ENCODE measurements at places on chromosomes 5 and 9.

DNA sequence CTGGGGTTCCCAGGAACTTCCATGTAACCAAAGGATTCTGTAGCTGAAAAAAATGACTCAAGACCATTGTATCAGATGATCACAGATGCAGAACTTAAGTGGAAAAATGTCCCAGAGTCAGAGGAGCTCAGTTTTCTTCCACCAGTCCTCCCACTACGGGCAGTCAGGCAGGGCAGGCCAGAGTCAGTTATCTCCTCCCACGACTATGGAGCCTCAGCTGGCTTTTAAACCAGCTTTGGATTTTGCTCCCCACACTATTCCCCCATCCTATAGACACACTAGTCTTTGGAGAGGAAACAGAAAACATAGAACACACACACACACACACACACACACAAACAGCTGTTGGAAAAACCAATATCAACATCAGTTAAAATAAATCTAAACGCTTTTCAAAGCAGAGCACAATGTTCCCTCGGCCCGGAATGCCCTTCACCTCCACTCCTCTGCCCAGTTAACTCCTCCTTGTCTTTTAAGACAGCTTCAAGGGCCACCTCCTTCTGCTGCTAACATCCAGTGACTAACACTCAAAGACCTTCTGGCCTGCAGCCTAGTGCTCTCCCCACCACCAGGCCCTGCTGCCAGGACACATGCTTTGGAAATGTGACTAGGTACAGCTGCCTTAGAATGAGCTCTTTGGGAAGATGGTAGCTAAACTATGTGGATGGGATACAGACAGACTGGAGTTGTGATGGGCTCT, 56.8 kb downstream of the NIPAL4 start:
- DNase-seq: no peak

DNA sequence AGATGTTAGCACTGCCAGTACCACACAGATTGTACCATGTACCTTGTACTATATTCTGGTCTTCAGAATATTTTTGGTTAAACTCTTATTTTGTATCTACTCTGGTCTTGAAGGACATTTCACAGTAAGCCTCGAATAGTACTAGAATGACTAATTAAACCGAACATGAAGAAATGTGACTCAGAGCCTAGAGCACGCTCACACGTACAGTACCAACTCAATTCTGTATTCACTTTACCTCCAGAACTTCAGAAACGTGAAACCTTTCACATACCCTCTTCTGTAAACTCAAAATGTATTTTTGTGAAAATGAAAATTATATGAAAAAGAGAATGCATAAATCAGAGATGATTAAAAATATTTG, 112.8 kb downstream of the MVB12B start:
- no peak for DNase-seq

GRCh38 chr9:38418366-38418765, 5.9 kb downstream of the IGFBPL1 start:
- DNase-seq: no peak

GRCh38 chr9:76562511-76562911, 103.5 kb downstream of the GCNT1 start:
- peak; percentile 43 for DNase-seq

GRCh38 chr5:36878392-36879082, 2.0 kb downstream of the NIPBL start:
- no peak for DNase-seq

- DNase-seq: no peak
These were observed 193.6 kb upstream of the ANKRD55 start for GRCh38 chr5:56426693-56427092.

DNA sequence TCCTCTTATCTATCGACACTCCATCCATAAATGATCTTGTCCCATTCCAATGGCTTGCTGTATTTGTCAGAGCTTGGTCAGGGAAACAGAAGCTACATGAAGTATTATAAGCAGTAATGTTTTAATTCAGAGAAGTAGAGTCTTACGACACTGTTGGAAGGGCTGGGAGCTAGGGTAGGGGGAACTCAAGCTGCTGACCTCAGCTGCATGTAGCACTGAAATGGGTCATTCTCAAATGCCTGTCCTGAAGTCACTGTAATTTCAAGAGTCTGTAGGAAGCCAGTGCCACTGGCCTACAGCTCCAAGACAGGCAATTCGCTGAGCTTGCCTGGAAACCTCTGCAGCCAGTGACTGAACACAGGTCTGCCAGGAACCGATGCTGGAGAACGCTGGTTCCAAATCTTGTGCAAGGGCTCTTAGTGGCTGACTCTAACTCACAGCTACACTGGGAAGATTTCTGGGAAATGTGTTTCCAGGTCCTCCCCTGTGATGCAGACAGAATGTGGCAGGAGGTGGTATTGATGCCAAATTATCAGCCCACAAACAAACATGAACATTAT, 532.4 kb downstream of the CCDC171 start:
- peak; percentile 3 for DNase-seq

GRCh38 chr9:92181296-92181695, 66.1 kb upstream of the SPTLC1 start:
- DNase-seq: peak; percentile 42

GRCh38 chr9:88829276-88829675, 162.0 kb upstream of the S1PR3 start:
- no peak for DNase-seq

GRCh38 chr5:80142996-80143395, 107.8 kb downstream of the THBS4 start:
- no peak for DNase-seq

DNA sequence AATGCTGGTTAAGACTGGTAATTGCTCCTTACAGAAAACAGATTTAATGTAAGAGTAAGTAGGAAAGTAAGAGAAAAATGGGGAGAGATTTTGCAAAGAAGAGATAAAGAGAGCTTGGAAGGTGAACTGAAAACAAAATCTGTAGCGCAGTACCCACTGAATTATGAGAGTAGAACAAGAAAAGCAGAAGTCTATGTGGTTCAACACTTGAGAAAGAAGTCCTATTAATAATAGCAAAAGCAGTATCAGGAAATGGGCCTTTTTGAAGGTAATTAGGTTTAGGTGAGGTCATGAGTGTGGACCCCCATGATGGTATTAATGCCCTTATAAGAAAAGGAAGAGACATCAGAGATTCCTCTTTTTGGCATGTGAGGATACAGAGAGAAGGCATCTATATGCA, 460.6 kb downstream of the CETN3 start:
- no peak for DNase-seq

GRCh38 chr5:107672211-107673038, 1.7 kb upstream of the EFNA5 start:
- DNase-seq: peak; percentile 62

DNA sequence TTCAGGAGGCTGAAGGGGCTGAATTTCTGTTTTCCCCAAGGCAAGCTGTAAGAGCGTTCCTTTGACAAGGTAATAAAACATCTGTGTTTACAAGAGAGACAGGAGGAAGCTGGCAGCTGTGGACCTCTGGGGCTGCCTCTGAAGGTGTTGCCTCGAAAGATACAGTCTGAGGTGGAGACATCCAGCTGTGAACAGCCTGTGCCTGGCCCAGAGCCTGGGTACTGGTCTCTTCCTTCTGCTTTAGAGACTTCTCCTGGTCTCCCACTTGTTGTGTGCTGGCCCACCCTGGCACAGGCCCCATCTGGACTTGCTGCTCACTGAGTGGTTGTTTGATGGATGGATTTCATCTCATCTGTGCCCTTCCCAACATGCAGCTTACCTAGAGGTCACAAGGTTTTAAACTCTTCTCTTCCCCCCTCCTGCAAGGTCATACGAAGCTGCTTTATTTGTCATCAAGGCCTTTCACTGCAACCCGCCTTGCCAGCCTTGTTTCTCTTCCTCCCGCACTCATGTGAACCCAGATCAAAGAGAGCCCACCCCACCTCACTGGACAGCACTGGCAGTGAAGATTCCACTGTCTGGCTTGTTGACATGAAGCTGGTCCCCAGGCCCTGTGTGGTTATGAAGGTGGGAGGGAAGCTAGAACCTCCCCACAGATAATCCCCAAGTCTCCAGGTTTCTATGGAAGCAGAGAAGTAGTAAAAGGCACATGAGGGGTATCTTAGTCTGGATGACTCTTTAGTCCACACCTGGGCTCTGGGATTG, 35.0 kb upstream of the ALDH1B1 start:
- no peak for DNase-seq

GRCh38 chr9:87875831-87876545, 6.7 kb upstream of the SPATA31E1 start:
- DNase-seq: no peak

DNA sequence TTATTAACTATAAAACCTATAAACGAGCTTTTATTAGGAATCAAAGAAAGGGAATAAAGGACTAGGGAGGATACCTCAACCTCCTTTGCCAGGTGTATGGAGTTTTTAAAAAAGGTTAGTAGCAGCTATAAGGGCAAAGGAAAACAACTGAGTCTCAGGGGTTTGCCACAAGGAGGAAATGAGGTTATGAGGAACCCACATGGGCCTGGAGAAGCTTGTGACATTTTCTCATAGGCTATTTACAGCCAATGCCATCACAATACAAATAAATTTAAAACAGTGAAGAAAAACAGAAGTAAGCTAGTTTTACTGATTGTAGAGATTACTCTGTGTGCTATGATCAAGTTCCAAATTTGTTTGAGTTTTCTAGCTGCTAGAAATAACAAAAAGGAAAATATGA, 92.6 kb downstream of the CDKN2A start:
- DNase-seq: peak; percentile 56

DNA sequence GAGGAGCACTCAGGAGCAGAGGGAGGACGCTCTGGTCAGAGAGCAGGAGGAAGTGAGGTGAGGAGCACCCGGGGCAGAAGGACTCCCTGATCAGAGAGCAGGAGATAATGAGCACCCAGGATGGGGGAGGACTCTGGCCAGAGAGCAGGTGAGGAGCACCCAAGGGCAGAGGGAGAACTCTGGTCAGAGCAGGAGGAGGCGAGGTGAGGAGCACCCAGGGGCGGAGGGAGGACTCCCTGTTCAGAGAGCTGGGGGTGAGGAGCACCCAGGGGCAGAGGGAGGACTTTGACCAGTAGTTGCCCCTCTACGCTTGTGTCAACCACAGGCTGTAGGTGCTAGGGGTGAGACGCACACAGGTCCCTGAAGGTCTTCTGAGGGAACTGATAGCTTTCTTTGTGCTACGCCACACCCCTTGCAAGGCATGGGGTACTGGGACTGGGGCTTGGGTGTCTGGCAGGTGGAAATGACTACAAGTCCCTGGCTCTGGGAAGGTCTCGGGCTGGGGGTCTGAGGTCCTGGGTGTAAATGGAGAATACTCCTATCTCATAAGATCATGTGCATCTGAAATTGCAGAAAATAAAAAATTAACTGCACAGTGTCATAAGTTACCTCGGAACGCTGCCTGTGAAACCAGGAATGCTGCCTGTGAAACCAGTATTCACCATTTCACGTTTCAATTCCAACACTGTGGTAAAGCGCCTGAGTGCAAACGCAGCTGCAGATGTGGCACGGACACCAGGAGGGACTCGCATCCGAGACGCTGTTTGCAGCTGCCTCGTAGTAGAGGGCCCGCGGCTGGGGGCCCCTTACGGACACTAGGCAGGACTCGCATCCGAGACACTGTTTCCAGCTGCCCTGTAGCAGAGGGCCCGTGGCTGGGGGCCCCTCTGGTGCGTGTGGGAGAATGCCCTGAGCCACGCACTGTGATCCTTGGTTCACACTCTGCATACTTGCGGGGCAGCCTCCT, 27.0 kb upstream of the SLC6A3 start:
- DNase-seq: no peak

- no peak for DNase-seq
These were observed 411.6 kb downstream of the BNC2 start for GRCh38 chr9:16458696-16459420.

- no peak for DNase-seq
These were observed 233.9 kb downstream of the TLR4 start for GRCh38 chr9:117938086-117938485.

DNA sequence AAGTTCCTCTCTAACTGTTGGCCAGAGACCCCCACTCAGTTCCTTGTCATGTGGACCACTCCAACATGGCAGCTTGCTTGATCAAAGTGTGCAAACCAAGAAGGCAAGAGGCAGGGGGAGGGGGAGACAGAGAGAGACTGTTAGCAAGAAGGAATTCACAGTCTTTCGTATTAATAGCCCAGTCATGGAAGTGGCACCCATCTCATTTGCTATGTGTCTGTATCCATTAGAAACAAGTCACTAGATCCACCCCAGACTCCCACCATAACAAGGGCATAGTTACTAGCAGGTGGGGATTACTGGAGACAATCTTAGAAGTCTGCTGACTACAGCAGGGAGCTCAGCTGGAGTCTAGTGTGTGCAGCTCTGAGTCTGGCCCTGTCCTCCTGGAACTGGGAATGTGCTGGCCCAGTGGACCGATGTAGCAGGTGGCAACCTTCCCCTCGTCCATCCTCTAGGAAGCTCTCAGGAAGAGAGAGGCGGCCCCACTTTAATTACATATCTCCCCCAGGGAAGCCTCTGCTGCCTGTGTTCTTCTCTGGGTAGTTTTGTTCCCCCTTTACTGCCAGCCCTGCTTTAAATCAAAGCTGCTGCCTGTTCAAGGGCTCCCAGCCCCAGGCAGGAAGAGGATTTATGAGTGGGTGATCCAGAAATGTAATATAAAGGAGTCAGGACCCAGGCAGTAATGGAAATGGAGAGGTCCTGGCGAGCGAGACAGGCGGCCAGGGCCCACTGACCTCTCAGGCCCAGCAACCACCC, 47.8 kb upstream of the ALDH1B1 start:
- DNase-seq: no peak

DNA sequence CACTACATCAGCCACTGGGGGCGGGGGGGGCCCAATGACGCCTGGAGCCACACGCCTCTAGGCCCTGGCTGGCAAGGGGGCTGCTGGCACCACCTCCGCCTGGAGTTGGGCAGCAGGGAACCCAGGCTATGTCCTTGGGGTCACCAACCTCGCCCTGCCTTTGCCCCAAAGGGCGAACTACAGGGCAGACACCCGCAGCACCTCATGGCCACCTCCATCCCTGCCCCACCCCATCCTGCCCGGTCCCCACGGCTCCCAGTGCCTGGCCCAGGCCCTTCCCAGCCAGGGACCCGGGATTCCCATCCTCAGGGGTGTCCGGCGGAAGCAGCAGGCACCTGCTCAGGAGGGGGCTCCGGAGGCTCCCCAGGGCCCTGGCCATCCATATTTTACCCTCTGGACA, 37.0 kb downstream of the NACC2 start:
- no peak for DNase-seq

DNA sequence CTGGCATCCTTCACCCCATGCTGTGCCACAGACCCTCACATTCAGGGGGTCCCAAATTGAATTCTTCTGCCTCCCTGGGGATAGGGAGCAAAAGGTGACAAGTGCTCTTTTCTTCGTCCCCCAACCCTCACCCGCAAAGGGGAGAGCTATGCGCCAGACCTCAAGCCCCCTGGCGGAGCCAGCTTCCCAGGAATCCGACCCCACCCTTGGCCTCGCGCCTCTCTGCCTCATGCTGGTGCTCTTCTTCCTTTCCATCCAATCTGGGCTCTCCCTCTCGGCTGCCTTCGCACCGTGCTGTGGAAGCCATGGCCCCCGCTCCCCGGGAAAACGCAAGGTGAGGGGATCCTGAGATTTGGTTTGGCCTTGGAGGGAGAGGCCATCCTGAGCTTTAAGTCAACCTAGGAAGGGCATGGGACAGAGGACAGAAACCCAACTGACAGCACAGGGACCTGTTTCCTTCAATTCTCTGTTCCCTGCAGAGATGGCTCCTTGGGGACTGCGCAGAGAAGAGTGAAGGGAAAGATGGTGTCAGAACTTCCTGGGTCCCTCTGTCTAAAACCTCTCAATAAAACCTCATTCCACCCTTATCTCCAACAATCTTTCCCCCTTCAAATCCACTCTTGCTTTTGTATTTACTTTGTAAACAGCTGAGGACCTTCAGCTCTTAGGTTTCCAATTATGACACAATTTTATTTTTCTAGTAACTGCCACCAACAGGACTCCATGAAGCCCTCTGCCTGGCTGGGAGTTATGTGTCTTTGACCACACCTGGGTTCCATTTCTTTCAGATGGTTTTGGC, 36.3 kb upstream of the CRB2 start:
- no peak for DNase-seq

- no peak for DNase-seq
These were observed 68.3 kb downstream of the FGF1 start for GRCh38 chr5:142617416-142618129.
